HFFc6 (cell line): ENCODE measurements at places on chromosomes 7 and 10.
A peak's percentile ranks its signal among the peaks of the same experiment; 100 is the strongest.

DNA sequence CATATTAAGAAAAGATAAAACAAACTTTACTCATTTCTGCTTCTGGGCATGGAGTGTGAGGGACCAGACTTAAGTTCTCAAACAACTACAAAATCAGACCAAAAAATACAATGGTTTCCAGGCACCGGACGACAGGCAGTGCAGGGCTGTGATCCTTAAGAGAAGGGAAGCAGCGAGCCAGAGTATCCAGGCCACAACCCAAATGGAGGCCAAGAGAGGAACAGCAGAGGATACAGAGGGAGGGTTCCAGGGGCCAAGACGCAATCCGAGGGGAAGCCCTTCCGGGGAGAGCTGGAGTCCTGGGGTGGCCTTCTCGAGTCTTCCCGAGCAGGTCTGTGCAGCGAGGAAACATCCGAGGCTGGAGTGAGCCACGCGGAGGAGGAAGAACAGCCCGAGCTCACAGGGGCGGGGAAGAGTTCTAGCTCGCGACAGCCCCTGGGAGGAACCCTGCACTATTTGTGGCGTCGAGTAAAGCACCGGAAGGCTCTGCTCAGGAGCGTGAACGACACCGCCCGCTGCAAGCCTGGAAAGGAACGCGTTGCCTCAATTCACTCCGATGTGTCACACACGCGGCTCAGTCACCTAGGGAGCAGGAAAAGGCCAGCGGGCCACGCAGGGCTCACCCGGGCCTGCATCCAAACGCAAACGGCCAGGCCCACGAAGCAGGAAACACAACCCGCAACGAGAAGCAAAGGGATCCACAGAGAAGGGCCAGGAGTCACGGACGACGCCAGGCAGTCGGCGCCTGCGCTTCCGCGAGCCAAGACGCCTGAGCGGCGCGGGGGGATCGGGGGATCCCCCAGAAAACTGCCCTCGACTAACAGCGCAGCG, 933 bp upstream of the RNF32 start:
- H3K27ac ChIP-seq = peak overlapping the region; percentile 72
- DNase-seq = no peak

DNA sequence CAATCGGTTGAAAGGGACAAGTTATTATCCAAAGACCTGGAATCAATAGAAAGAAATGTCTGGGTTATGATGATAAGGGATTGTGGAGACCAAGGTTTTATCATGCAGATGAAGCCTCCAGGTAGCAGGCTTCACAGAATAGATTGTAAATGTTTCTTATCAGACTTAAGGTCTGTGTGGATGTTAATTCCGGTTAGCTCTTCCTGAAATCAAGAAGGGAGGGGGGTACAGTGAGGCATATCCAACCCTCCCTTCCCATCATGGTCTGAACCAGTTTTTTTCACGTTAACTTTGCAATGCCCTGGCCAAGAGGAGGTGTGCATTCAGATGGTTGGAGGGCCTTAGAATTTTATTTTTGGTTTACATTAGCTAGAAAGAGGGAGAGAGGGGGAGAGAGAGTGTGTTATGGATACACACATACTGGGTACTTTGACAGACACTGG, 9.8 kb upstream of the LRRC61 start:
- peaks cover 10% of the 10 kb centered on the region; the same call in 1 of the 2 replicates for H3K4me1 ChIP-seq
- no peaks in the 10 kb centered on the region for H3K36me3 ChIP-seq
- H3K4me3 ChIP-seq = no peak overlapping the region
- no peak for DNase-seq
- peaks cover 3% of the 10 kb centered on the region for H3K27me3 ChIP-seq
- H3K27ac ChIP-seq = no peak overlapping the region

- no peak for DNase-seq
- H3K4me1 ChIP-seq = no peaks in the 10 kb centered on the region
- H3K36me3 ChIP-seq = no peaks in the 10 kb centered on the region
Observed at GRCh38 chr7:15495170-15495569, 66.6 kb downstream of the AGMO start.

GRCh38 chr10:122172361-122173008, 98.6 kb upstream of the BTBD16 start:
- no peaks in the 10 kb centered on the region; the same call in 1 of the 2 replicates for H3K27me3 ChIP-seq
- H3K4me3 ChIP-seq = no peak overlapping the region
- H3K4me1 ChIP-seq = peaks cover 10% of the 10 kb centered on the region
- no peak for DNase-seq
- no peak overlapping the region for H3K27ac ChIP-seq
- H3K36me3 ChIP-seq = no peaks in the 10 kb centered on the region; the same call in 1 of the 2 replicates

GRCh38 chr10:4144817-4145216, 359.8 kb upstream of the KLF6 start:
- H3K27me3 ChIP-seq = peaks cover 1% of the 10 kb centered on the region; the same call in 1 of the 2 replicates
- DNase-seq = no peak
- H3K27ac ChIP-seq = no peak overlapping the region
- H3K4me3 ChIP-seq = no peak overlapping the region
- H3K36me3 ChIP-seq = peaks cover 28% of the 10 kb centered on the region

- H3K36me3 ChIP-seq = no peaks in the 10 kb centered on the region
- DNase-seq = no peak
- H3K27ac ChIP-seq = no peak overlapping the region
- H3K27me3 ChIP-seq = peaks cover 23% of the 10 kb centered on the region
- H3K4me1 ChIP-seq = peaks cover 21% of the 10 kb centered on the region
Observed at GRCh38 chr7:142485617-142486226, 227.9 kb upstream of the PRSS58 start.

- no peak overlapping the region for H3K27ac ChIP-seq
- DNase-seq = no peak
- peaks cover 36% of the 10 kb centered on the region for H3K36me3 ChIP-seq
- H3K4me1 ChIP-seq = no peaks in the 10 kb centered on the region; the same call in 1 of the 2 replicates
- H3K27me3 ChIP-seq = no peaks in the 10 kb centered on the region; the same call in 1 of the 2 replicates
- no peak overlapping the region for H3K4me3 ChIP-seq
Observed at GRCh38 chr7:155710530-155710929, 66.1 kb downstream of the RBM33 start.

- peaks cover 6% of the 10 kb centered on the region for H3K4me1 ChIP-seq
- no peak overlapping the region for H3K27ac ChIP-seq
- 0 out of 2 replicates have a peak, but pooled peaks cover 3% of the 10 kb centered on the region for H3K36me3 ChIP-seq
- no peak for DNase-seq
- no peaks in the 10 kb centered on the region for H3K27me3 ChIP-seq
Observed at GRCh38 chr10:103062854-103063590, 130.1 kb downstream of the NT5C2 start.

DNA sequence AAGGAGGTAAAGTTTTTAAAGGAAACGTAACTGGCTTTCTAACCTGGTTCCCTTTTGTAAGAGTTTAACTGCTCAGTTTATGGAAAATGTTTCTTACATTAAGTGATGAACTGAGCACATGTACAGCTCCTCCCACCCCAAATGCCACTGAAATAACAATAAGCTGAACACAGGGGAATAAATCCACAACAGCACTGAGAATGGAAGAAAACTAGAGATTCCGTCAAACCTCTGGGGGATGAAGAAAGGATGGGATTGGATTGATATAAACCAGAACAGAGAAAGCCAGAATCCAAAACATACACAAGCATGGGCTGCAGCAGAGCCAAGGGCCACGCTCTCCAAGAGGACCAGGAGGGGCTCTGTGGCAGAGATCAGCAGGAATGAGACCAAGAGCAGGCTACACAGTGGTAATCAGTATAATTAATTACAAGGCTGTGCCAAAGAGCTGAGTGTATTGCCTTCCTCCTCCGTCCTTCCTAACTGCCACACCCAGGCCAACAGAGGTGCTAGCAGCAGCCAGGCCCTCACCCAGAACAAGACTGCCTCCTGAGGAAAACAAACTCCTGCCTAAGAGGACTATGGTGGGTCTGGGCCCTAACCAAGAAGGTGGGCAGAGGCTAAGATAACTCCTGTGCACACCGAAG, 73.9 kb downstream of the KIAA1549 start:
- no peaks in the 10 kb centered on the region for H3K27me3 ChIP-seq
- no peak overlapping the region for H3K4me3 ChIP-seq

- no peaks in the 10 kb centered on the region for H3K36me3 ChIP-seq
- no peak overlapping the region for H3K4me3 ChIP-seq
- H3K4me1 ChIP-seq = peaks cover 66% of the 10 kb centered on the region
- H3K27ac ChIP-seq = no peak overlapping the region
Observed at GRCh38 chr10:61845950-61846268, 55.6 kb upstream of the ARID5B start.

GRCh38 chr10:14611968-14612693, 162.6 kb downstream of the FAM107B start:
- H3K4me1 ChIP-seq = peaks cover 4% of the 10 kb centered on the region
- H3K27ac ChIP-seq = no peak overlapping the region
- H3K27me3 ChIP-seq = peaks cover 12% of the 10 kb centered on the region
- H3K36me3 ChIP-seq = no peaks in the 10 kb centered on the region

DNA sequence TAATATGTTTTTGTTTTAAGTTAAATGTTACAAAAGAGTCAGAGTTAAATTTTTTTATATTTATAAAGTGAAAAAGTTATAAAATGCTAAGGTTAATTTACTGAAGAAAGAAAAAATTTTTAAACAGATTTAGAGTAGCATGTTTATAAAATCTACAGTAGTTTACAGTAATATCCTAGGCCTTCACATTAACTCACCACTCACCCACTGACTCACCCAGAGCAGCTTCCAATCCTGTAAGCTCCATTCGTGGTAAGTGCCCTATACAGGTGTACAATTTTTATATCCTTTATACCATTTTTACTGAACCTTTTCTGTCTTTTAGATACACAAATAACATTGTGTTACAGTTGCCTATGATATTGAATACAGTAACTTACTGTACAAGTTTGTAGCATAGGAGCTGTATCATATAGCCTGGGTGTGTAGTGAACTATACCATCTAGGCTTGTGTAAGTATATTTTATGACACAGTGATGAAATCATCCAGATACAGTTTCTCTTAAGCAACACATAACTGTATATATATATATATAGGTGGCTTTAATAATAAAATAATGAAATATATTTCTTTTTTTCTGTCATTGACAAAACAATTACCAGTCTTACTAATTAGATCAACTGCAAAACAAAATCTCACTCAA, 79.6 kb downstream of the PTEN start:
- H3K4me1 ChIP-seq = peaks cover 60% of the 10 kb centered on the region
- DNase-seq = no peak
- H3K36me3 ChIP-seq = peaks cover 42% of the 10 kb centered on the region
- H3K4me3 ChIP-seq = no peak overlapping the region

DNA sequence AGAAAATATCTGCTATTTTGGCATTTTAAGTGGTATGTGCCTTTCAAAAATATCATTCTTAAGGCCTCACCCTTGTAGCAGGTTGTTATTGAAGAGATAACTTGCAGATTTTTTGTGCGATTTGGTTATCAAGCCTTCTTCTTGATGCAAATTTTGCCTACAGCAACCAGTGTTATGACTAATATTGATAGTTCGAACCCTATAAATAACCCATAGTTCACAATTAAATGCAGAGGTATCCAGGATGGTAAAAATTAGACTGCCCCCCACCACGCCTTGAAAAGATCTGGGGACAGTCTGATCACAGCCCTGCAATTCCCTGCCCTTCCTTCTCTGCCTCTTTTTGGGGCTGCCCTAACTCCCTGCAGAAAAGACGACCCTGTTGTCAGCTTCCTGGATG, 28.4 kb upstream of the RAPGEF5 start:
- no peaks in the 10 kb centered on the region for H3K36me3 ChIP-seq
- peaks cover 2% of the 10 kb centered on the region for H3K27me3 ChIP-seq
- no peak for DNase-seq
- no peak overlapping the region for H3K27ac ChIP-seq

DNA sequence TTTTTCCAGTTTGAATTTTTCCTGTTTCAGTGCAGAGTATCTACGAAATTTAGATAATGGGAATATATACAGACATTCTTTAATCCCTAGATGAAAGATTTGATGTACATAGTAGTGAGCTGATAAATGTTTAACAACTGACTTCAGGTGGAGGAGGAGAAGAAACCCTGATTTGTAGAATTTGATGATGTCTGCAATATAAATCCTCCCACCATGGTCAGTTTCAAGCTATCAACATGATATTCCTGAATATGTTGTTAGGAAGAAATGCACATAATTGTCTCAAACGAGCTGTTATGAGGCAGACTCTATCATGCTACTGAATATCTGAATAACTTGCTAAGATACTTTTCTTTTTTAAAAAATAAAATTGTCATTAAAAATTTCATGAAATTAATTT, 629.3 kb upstream of the LRRN3 start:
- no peak for DNase-seq
- H3K4me3 ChIP-seq = no peak overlapping the region
- no peaks in the 10 kb centered on the region for H3K36me3 ChIP-seq
- peaks cover 3% of the 10 kb centered on the region for H3K27me3 ChIP-seq
- peaks cover 16% of the 10 kb centered on the region for H3K4me1 ChIP-seq
- no peak overlapping the region for H3K27ac ChIP-seq

DNA sequence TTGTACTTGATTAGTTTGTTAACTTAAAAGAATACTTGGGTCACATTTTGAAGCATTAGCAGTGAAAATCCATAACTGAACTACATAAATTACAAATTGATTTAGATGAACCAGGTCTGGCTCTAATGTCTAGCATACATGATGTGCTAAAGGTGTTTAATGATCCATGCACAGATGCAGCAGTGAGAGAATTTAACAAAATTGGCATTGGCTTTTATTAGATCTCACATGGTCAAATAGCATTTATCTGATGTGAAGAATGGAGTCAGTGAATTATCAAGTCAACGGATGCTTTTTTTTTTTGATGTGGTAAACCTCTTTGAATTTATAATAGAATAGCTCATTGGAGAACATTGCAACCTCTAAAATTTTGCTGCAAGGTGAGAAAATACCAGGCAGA, 293.0 kb upstream of the POT1 start:
- DNase-seq = no peak
- no peaks in the 10 kb centered on the region; the same call in 1 of the 2 replicates for H3K27me3 ChIP-seq
- no peak overlapping the region for H3K4me3 ChIP-seq
- H3K27ac ChIP-seq = no peak overlapping the region
- no peaks in the 10 kb centered on the region for H3K4me1 ChIP-seq

DNA sequence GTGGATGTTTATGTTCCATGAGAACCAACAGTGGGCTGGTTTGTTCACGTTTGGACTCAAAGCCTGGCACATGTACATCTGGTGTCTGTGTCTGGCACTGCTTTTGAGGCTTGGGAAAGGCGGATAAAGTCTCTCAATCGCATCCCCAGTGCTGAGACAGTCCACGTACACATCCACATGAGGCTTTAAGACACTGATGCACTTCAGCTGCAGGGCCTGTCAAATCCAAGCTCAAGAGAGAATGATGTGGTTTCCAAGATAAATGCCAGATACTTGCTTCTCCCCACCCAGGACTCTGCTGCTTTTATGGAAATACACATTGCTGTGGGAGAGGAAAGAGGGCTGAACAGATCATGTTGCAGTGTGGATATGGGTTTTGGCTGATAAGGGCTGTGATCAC, 178.4 kb downstream of the ADARB2 start:
- DNase-seq = no peak
- H3K4me3 ChIP-seq = no peak overlapping the region
- no peaks in the 10 kb centered on the region for H3K4me1 ChIP-seq
- H3K27me3 ChIP-seq = peaks cover 3% of the 10 kb centered on the region
- H3K36me3 ChIP-seq = peaks cover 4% of the 10 kb centered on the region; the same call in 1 of the 2 replicates
- no peak overlapping the region for H3K27ac ChIP-seq

- H3K36me3 ChIP-seq = peaks cover 29% of the 10 kb centered on the region
- no peak for DNase-seq
- H3K27me3 ChIP-seq = no peaks in the 10 kb centered on the region
- H3K4me3 ChIP-seq = no peak overlapping the region
Observed at GRCh38 chr10:49500412-49500811, 38.5 kb downstream of the ERCC6 start.
